DMS79 (cell line): ENCODE measurements at places on chromosomes 12 and 14.

GRCh38 chr14:35201066-35201465 is 78.7 kb downstream of the PRORP start:
- no peak for DNase-seq

DNA sequence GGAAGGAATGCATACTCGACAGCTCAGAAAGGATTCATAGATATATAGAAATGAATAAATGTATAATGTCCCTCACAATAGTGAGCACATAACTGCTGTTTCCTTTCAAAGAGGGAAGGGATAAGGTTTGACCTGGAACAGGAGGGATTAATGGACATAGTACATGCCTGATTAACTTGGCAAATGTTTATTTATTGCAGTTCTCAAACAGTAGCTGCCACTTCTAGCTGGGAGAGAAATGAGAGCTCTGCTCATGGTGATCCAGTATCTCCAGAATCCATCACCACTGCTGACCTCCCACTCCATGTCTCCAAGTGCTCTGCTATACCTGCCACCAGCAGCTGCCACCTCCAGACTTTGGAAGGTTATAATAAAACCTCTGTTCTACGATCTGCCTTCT is 108.1 kb downstream of the LRIG3 start:
- no peak for DNase-seq

- DNase-seq = no peak
Observed at GRCh38 chr14:54784060-54784459, 118.6 kb downstream of the GCH1 start.

DNA sequence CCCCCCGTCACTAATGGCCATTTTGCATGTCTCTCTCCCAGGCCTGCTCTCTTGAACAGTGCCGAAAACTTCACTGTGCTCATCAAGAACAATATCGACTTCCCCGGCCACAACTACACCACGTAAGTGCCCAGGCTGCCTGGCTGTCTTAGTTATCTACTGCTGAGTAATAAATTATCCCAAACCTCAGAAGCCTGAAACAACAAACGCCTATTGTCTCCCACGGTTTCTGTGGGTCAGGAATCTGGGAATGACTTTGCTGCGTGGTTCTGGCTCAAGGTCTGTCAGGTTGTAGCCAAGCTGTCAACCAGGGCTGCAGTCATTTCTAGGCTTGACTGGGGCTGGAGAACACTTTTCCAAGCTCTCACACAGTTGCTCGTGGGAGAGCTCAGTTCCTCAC is 32.6 kb downstream of the P2RX7 start:
- DNase-seq = no peak

DNA sequence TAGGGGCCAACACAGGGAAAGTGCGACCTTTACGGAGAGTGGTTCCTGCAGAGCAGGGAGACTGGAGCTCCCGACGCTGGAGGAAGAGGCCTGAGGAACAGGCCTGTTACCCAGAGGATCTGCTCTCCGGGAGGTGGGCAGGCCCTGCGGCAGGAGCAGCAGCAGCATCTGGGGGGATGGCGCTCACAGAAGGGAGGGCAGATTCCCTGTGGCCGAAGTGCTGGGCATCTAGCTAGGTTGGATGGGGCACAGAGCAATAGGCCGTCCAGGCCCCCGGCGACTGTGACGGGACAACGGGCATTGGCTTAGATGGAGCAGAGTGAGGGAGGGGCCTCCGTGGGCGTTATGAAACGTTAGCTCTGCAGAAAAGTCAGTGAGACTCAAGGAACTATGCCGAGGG is 135.6 kb downstream of the PIWIL1 start:
- no peak for DNase-seq

- DNase-seq = no peak
Observed at GRCh38 chr14:91397965-91398591, 19.5 kb downstream of the CCDC88C start.
